NCI-H1436 (cell line): ENCODE measurements at places on chromosomes 16 and 17.

- no peak for DNase-seq
Measured at GRCh38 chr16:31474173-31474714, 2.3 kb downstream of the TGFB1I1 start.

GRCh38 chr16:80812593-80812992 lies 8.2 kb upstream of the CDYL2 start:
- no peak for DNase-seq

DNA sequence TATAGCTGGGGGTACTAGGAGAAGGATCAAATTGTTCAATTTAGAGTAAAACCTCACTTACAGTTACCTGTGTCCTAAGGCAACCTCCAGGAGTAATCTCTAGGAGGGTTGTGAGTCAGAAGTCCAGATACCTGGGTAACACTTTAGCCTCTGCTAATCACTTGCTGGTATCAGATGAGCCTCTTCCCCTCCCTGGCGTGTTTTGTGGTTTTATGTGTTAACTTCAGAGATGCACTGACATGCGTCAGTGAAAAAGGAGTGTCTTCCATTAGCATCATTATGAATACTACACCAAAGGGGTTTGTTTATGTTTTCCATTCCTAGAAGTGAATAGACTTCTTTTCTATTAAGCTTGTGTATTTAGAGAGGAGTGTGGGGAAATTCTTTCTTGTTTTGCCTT lies 208.2 kb downstream of the FTO start:
- DNase-seq = no peak

DNA sequence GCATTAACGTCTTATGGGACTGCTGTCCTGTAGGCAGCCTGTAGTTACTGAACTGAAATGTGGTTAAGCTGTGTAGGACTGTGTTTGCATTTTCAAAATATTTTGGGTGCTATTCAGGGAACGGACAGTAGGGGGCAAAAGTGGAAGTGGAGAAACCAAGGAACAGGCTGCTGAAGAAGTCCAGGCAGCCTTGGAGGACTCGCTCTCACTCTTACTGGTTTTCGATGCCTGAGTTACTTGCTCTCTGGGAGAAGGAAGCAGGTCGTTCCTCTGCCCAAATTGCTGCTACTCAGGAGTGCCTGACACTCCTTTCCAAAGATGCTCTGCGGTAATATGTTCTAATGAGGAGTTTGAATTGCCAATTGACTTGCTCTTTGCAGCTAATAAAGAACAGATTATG lies 64.5 kb upstream of the RBFOX1 start:
- peak; percentile 44 for DNase-seq
